ENCODE measurements at places on chromosomes 1 and 21.

DNA sequence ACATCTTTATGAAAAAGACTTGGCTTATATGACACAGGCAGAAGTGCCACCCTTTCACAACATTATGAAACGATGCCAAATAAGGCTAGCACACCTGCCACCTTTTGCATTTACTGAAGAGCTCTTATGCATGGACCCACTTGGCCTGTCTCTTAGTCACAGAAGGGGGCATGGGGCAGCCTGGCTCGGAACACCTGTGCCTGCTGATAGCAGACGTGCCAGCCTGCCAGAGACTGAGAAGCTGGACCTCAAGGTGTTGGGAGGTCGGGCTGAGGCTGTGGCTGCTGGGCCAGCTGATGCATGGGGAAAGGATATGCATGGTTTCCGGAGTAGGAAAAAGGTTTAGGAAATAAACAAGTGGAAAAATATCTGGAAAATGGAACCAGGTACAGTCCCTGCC is 21.5 kb downstream of the RCAN1 start:
- DNase-seq = no peak

DNA sequence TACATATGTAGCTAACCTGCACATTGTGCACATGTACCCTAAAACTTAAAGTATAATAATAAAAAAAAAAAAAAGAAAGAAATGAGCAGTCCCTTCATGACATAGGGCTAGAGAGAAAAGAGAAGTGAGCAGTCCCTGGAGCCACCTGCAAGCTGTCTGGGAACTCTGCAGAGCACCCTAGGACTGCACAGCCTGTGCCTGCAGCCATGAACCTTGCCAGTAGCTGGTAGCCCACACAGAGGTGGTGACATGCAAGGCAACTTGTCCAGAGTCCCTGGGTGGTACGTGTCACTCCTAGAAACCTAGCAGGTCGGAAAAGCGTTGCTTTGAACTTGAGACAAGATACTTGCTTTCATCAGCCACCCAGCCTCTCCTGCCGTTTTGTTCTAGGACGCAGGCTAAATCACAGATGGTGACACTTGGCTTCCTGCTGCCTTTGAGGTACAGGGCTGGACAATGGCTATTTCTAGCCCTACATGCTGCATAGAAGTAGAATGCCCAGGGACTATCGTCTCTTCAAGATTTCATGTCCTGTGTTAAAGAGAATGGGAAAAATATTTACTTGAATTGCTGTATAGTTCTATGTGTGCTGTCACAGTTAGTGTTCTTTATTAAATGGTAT is 260.9 kb downstream of the LTN1 start:
- no peak for DNase-seq

DNA sequence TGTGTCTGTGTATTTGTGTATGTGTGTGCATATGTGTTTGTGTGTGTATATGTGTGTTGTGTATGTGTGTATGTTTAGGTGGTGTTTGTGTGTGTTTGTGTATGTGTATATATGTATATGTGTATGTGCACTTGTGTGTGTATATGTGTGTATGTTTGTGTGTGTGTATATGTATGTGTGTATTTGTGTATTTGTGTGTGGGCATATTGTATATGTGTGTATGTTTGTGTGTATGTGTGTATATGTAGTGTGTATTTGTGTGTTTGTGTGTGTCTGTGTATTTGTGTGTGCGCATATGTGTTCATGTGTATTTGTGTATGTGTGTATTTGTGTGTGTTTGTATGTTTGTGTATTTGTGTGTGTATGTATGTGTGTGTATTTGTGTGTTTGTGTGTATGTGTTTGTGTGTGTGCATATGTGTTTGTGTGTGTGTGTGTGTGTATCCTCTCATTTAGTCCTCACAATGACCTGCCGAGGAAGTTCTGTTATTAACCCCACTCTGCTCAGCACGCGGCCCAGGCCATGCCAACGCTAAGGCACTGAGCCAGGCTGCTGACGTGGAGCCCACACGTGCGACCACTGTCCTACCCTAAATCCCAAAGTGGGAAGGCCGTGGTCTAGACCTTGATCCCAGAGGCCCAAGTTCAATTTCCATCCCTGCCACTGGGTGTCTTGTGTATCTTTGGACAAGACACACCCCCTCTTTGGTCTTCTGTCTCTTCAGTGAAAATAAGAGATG is 43.2 kb upstream of the TMEM51 start:
- DNase-seq = no peak

GRCh38 chr1:245682638-245683628 is 528.1 kb downstream of the KIF26B start:
- DNase-seq = no peak

- no peak for DNase-seq
Observed at GRCh38 chr1:246583448-246584185, 17.4 kb downstream of the CNST start.

- no peak for DNase-seq
Observed at GRCh38 chr1:179952186-179952585, 2.4 kb upstream of the CEP350 start.

- no peak for DNase-seq
Observed at GRCh38 chr1:42118125-42118524, 35.1 kb upstream of the GUCA2B start.

GRCh38 chr1:206739411-206740076 is 31.0 kb upstream of the IL19 start:
- no peak for DNase-seq

- DNase-seq = no peak
Observed at GRCh38 chr1:168758503-168758902, 29.5 kb upstream of the DPT start.

DNA sequence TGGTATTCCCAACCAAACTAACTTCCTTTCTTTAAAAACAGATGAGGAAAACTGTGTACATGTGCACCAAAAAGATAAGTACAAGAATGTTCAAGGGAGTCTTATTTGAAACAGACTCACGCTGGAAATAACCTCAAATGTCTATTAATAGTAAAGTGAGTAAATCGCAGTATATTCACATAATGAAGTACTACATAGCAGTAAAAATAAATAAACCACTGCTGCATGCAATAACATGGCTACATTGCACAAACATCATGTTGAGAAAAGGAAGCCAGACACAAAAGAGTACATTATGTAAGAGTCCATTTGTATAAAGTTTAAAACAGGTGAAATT is 5.2 kb upstream of the DENND2D start:
- DNase-seq = no peak

DNA sequence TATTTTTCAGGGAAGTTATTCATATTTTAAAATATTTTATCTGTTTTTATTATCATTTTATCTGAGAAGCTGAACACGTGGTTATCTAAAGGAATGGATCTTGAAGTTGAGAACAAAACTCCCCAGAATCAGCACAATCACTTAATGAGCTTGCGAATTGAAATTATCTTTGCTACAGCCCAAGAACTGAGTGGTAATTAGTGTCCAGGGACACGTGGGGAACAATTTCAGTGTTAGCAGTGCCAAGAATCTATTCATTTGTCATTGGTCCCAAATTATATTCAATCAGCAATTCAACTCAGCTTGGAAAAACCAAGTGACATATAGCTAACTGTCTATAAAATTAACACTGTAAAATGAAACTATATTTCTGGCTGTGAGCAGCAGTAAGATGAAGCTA is 197.6 kb upstream of the UBE2U start:
- no peak for DNase-seq
